ENCODE measurements at places on chromosomes 1 and 21.

DNA sequence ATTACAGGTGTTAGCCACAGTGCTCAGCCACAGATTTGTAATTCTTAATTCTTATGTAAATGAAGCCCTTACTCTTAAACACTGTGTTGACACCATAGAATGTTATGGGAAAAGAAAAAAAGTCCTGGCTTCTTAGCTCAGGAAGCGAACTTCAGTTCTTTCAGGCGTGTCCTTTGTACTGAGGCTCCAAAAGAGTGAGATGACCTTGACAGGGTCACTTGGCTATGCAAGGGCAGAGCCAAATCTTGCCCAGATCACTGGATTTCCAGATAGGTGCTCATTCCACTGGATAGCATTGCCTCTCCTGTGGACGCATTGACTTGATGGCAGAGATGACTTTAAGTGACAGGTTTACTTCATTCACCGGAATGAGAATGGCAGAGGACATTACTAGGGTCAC, 4.8 kb downstream of the NFYC start:
- DNase-seq, result no peak

GRCh38 chr1:30379684-30380624, 343.4 kb downstream of the MATN1 start:
- DNase-seq, result peak; percentile 86

GRCh38 chr1:173201969-173202368, 5.2 kb downstream of the TNFSF4 start:
- no peak for DNase-seq

GRCh38 chr1:43300378-43301094, at the start of gene TIE1:
Gene TIE1, plus strand, starts transcription at chr1:43300982. Its CDS starts 90 bp downstream, at chr1:43301072.
- no peak for DNase-seq

DNA sequence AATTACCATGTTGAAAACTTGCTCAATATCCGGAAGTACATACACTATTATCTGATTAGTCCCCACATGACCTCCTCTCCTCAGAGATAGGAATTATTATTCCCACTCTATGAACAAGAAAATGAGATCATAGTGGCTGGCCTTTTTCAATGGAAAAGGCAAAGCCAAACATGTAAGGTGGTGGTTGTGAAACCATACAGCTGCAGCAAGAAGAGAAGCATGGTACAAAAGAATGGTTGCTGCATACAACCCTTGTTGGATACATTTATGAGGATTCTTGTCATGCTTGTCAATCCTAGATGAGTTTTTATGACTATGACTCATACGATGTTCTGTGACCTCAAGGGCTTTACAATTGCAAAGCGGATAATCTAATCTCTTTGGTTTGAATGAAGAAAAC, 514.7 kb downstream of the PLPP3 start:
- DNase-seq, result peak; percentile 72

DNA sequence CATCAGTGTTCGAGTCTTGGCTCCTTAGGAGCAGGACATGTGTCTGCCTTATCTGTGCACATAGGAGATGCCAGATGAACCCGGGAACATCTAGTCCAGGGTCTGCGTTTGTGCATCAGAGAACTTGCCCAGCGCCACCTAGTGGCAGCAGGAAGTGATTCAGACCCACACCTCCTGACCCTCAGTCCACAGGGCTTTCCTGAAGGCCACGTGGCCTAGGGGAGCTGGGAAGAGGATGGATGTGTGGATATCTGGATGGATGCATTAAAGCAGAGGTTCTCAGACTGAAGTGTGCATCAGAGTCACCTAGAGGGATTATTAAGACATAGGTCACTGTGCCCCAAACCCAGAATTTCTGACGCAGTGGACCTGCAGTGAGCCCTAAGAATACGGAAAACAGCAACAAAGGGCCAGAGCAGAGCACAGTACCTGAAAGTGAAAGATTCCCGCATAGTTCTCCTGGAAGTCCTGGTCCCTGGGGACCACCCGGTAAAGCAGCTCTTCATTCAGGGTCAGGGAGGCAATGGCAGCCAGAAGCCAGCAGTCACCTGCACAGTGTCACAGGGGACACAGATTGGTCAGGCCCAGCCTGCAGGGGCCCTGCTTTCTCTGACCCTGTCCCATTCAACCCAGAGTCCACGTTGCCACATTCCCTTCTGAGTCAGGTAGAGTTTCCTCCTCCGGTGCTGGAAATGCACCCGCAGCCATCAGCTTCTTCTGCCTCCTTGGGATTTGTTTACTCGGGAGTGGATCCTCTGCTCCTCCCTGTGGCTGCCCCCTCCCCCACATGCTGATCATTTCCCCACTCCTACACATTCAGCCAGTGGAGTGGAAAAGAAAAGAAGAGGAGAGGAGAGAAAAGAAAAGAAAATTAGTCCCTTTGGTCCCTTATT, 37.0 kb downstream of the CAPN8 start:
- DNase-seq, result peak; percentile 19

DNA sequence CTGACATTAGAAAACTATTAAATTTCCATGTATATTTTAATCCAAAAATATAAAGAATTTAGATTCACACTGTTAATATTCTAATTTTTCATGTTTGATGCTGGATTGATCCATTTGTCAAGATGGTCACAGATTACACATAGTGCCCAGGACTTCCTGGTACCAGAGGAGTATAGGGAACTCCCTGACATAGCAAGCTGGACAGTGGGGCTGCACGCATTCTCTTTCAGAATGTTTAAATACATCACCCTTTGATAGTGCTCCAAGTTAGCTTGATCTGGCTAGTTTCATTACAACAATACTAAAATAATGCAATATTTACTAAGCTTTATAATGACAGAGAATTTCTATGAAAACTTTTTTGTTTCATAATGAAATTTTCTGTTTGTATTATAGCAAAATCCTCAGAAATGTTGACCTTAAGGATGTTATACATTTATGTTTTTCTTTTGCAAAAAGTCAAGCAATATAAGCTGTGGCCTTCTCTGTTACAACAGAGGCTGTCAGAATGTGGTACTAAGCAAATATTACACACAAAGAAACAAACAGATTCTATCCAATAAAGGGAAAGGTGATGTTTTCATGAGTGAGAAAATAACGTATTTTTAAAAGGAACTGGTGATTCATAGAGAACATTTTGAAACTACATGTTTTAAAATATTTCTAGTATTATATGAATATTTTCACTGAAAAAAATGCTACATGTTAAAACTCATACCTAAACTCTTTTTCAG, 84.7 kb downstream of the SLC35F3 start:
- DNase-seq, result no peak

DNA sequence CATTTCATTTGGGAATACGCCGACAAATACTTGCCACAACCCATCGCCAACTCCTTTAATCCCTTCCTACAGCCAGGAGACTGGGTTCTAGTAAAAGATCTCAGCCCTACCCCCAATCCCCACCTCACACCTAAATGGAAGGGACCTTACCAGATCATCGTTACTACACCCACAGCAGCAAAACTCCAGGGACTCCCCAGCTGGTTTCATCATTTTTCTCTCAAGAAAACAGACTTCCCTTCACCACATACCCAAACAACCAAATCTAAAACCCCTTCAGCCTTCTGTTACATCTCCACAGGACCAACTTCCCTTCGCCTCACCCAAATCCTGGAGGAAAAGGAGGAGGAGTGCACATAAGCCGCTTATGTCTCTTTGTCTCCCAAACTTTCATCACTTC, 23.7 kb upstream of the SLC2A5 start:
- no peak for DNase-seq

- no peak for DNase-seq
Observed at GRCh38 chr1:31064718-31065309, 703 bp downstream of the PUM1 start.

GRCh38 chr1:156488566-156489165, 11.9 kb downstream of the MEF2D start:
- DNase-seq, result no peak

GRCh38 chr1:241842565-241842964, 5.4 kb upstream of the EXO1 start:
- peak; percentile 72 for DNase-seq

DNA sequence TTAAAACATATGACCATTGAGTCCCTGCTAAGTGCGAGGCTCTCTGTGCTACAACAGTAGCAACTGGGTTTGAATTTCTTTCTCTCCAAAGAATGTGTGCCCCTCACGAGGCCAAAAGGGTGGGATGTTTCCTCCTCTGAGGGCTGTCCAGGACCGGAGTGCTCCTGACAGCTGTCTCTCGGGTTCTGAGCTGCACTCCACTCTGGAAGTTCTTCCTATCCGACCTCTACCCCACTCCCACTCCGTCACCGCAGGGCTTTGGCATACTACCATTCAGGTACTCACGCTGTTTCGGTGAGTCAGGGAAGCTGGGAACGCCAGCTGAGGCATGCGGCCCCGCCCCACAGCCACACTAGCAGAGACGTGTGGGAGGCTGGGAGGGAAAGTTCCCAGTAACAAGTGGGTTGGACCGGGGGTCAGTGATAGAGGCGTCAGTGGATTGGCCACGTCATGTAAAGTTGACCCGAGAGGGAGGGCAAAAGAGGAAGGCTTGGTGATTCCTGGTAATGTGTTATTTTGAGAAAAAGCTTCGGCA, 705 bp upstream of the SLC50A1 start:
- peak; percentile 96 for DNase-seq

DNA sequence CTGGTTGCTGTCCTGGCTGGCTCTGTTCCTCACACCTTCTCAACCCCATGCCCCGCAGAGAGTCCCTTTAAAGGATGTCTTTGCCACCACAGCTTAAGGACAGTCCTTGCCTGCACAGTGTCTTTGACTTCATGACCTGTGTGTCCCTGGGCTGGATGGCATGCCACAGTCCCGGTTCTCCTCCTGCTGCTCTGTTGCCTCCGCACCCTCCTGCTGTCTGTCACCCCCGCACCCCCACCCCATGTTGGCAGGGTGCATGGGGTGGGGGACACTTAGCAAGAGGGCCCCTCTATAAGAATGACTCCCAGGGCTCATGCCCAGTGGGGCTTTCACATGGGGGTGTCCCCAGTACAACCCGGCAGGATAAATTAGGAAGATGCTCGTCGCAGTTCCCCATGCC, 41.6 kb upstream of the PADI1 start:
- no peak for DNase-seq

DNA sequence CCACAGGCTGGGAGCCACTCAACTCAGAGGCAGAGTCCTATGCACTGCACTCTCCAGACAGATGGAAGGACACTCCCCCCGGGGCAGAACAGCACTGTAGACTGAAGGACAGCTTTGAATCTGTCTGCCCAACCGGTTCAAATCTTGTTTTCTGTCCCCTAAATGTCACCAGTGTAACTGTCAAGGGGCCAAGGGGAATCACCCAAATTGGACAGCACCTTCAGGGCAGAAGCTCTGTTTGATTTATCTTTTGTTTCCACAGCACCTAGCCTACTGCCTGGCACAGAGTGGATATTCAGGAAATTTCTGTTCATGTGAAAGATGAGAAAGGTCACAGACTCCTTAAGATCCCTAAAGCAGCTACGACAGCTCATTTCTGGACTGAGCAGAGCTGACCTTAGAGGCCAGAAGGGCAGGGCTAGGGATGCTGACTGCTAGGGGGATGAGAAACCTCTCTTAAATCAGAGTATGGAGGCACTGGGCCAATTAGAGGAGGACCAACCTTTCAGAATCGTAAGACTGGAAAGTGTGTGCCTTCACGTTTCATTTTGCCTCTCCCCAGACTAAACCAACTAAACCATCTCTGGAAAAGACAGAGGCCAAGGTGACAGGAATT, 41.0 kb downstream of the ITPKB start:
- DNase-seq, result no peak

DNA sequence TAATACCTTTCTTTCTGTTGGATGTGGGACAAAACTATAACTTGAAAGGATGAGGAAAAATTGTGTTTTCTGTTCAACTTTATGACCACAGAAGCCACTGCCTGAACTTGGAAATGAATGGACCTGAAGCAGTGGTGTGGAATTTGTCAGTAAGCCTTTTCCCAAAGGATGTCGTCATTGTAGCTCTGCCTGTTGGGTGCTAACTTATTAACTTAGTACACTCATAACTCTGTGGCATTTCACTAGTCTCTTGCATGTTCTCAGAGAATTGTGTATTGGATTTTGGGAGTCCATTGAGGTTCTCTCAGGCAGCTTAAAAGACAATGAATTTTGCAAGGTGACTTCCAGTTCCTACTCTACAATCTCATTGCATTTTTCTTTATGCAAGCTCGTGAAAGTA, 49.6 kb downstream of the KCNK2 start:
- peak; percentile 14 for DNase-seq

DNA sequence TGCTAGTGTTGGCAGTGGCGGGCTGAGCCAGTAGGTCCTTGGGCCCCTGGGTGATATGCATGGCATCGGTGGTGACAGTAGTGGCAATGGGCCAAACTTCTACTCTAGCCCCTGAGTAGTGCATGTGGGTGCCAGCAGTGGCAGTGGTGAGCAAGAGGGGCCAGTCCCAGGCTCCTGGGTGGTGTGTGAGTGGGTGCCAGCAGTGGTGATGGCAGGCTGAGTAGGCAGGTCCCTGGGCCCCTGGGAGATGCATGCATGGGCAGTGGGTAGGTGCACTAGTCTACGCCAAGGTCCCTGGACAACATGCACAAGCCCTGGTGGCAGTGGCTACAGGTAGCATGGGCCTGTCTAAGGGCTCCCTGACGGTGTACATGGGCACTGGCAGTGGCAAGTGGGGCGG, 24.6 kb upstream of the TTC22 start:
- DNase-seq, result no peak

- DNase-seq, result no peak
Observed at GRCh38 chr21:35254765-35255138, 205.7 kb upstream of the RUNX1 start.

DNA sequence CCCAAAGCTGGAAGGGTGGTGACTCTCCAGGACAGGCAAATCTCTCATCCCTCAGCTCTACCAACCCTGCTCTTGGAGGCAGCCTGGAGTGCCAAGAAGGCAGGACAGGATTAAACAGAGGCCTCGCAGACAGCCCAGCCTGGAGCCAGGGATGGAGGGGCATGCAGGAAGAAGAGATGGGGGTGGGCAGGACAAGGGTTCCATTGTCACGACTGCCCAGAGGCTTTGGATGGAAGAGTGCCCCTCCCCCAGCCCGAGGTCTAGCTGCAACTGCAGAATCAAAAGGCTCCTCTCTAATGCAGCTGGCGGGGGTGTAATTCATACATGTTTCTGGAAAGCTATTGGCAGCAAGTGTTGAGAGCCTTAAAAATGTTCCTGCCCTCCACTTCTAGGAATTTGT, 8.8 kb downstream of the RAB7B start:
- DNase-seq, result no peak

- DNase-seq, result no peak
Observed at GRCh38 chr21:34223376-34223775, 140.4 kb upstream of the KCNE2 start.

DNA sequence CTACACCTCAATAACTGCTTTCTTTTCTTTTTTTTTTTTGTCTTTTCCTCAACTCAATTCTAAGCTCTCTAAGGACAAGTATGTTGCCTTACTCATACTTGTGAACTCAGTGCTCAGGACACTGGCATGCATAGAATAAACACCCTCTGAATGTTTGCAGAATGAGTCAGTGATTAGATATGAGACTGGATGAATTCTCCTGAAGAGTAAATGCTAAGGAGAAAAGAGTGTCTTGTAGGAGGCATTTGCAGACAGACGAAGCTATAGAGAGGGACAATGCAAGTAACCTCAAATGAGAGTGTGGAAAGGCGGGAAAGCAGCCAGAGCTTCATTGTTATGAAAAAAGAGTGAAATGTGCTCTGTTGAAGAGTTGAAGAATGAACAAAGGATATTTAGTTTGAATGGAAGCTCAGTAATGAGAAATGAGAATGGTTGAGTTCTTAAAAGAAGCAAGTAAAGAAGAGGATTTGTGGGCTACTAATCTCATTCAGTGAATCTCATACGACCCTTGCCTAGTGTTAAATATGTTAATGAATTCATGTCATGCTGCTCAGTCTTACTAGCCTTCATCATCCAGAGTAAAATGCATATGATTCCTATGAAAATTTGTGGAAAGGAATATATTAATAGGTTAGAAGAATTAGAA, 166.1 kb upstream of the DPYD start:
- DNase-seq, result peak; percentile 93

GRCh38 chr1:43441166-43441893, 12.4 kb downstream of the HYI start:
- no peak for DNase-seq
